ENCODE measurements at places on chromosomes 12 and 14.

DNA sequence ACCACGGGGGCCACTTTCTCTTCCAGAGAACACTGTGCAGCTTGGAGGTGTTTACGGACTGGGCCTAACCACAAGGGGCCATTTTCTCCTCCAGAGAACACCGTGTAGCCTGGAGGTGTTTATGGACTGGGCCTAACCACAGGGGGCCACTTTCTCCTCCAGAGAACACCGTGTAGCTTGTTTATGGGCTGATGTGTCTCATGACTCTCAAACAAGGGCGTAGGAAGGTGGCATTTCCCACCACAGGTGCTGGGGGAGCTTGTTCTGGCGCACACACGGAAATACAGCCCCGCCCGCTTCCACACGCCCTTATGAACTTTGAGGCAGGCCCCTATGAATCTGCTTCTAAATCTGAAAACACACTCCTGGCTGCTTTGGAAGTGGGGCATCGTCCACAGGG, 174.6 kb upstream of the SFSWAP start:
- DNase-seq, result no peak

- DNase-seq, result no peak
Measured at GRCh38 chr14:23525611-23526010, 26.0 kb downstream of the ZFHX2 start.

DNA sequence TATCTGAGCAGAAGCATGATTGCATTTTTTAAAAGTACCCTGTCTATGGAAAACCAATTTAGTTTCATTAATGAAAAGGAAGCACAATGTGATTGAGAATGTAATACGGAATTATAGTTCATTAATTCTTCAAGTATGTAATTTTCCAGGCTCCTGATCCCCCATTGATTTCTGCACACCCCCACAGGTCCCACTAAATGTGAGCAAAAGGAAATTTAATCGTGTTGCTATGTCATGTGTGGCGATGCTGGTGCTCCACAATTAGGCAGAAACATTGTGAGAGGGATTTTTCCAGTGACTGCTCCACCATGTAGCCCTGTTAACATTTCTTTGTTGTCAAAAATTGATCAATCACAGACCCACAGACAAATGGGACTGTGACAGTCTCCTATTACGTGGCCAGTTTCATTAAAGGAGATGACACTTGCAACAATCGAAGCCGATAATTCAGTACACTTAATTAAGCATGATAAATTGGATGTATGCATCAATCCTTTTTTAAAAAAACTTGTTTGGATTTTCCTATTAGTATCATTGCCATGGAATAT, 306.0 kb downstream of the NELL2 start:
- no peak for DNase-seq

DNA sequence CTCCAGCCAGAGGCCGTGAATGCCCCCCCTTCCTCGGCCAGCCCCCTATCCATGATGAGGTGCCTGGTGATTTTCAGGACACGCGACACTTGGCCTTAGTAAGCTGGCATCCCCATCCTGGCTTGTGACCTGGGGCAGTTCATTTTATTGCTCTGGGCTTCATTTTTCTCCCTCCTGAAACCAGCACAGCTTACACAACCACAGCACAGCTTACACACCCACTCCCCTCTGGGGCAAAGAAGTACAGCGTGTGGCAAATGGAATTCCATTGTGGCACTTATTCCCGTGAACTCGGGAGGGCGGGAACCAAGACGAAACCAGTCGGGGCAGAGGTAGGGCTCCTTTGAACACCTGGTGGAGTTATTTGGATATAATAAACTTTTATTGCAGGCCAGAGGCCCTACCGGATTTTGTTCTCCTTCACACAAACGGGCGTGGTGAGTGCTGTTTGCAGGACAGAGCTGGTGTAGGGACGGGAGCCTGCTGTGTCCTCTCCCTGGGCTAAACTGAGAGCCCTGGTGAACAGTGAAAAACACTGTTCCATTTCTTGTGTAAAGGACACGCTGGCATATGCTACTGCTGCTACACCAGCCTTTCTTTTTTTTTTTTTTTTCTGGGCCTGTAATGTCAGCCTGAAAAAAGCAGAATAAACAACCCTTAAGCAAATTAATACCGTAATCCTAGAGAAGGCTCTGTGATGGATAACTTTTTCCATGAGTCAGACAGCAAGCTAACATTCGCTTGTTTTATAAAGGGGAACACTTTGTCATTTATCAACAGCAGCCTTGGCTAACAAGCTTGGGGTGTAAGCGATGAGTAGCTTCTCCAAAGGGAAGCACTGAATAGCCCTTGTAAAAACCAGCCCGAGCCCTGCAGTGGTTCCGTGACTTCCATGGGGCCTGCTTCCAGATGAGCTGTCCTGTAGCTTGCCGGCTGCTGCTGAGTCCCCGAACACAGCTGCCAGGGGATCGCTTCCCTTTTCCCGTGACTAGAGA, 29.3 kb downstream of the CD9 start:
- DNase-seq, result no peak

DNA sequence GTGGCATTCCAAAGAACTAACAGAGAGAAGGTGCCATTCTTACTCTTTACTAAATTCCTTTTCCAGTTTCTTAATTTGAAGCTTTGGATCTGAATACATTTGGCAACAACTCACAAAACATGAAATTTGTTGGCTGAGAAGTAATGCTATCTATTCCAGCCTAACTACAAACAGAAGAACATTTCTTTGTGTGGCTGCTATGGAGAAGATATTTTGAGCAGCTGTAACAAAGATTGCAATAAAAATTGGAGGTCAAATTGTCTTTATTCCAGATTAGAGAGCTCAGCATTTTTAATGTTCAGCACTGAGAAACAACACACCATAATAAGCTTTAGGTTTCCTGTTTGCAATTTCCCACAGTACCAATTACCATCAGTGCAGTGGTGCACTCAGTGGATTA, 835.8 kb upstream of the FLRT2 start:
- no peak for DNase-seq

DNA sequence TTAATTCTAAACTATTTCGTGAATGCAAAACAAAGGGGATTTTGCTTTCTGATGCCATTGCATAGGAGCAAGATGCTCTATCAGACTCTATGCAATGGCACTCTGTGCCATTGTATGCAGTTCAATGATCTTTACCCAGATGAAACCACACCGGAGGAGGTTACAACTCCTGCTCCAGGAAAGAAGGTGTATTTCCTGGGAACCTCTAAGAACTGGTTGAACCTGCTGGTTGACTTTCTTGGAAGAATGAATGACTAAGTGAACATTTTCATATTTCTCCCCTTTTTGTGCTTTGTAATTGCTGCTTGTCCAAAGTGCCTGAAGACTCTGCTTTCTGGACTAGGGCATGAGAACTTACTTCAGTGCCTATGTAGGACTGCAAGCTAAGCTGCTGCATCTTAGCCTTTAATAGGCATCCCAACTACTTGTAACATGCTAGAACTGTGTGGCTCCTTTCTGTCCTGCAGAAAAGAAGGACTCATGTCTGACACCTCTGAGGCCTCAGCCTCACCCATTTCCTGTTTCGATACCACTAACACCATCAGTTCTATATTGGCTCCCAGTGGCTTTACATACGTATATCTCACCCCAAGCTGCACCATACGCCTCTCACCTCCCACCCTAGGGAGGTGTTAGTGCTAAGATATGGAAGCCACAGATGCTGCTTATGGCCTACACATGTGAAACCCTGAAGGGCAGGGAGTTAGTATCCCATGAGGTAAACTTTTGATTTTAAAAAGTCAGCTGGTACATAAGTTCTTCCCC, 193.5 kb upstream of the CNOT2 start:
- DNase-seq, result peak; percentile 5

- DNase-seq, result no peak
Measured at GRCh38 chr14:61489932-61490331, 168.6 kb downstream of the PRKCH start.

- DNase-seq, result no peak
Measured at GRCh38 chr12:58932806-58933681, 12.7 kb upstream of the LRIG3 start.

GRCh38 chr12:42985506-42985905, 396.0 kb upstream of the PRICKLE1 start:
- DNase-seq, result no peak

- no peak for DNase-seq
Measured at GRCh38 chr12:73180734-73181133, 908.6 kb downstream of the TRHDE start.

DNA sequence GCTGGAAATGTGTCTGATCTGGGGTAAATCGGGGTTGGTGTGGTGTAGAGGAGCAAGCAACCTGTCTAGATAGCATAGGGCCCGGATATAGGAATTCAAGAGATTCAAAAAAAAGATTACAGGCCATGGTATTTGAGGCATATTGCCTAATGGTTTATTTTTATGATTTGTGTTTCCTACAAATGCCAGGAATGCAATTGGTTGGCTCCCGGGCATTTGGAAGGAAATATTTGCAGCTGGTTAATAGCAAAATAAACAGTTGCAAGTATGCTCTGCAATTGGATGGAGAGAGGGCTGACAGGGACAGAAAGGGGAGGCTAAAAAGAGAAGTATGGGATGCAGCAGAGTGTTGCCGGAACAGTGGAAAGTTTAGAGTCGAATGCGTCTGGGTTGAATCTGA, 315.6 kb upstream of the ATP2B1 start:
- DNase-seq, result no peak

- DNase-seq, result no peak
Measured at GRCh38 chr14:47040550-47040949, 389.0 kb upstream of the RPL10L start.

GRCh38 chr12:27436029-27436428, 10.5 kb upstream of the SMCO2 start:
- no peak for DNase-seq

DNA sequence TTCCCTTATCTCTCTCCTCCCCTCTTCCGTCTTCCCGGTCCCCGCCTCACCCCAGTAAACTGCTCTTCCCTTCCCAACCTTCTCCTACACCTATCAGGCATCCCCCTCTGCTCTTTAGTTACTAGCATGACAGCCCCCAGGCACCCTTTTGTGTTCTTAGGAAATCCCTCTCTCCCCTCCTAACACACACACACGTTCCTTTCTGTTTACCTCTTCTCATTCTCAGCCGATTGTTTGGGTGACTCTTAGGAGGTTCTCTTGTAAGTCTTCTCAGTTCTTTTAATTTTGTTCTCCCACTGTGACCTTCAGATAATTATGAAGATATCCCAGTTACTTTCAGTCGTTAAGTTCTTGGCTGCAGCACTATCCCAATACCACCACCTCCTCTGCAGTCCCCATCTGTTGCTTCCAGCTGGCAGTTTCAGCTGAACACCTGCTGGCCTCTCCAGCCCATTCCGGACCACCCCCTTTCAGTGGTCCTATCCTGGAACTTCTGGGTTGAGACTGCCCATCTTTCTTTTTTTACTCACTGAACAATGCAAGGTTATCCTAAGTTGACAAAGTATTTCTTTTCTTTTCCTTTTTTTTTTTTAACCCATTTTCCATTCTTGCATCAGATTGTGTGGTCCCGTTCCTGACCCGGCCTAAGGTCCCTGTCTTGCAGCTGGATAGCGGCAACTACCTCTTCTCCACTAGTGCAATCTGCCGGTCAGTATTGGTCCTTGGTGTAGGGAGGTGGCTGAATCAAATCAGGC, 711 bp downstream of the MARS1 start:
- DNase-seq, result no peak

DNA sequence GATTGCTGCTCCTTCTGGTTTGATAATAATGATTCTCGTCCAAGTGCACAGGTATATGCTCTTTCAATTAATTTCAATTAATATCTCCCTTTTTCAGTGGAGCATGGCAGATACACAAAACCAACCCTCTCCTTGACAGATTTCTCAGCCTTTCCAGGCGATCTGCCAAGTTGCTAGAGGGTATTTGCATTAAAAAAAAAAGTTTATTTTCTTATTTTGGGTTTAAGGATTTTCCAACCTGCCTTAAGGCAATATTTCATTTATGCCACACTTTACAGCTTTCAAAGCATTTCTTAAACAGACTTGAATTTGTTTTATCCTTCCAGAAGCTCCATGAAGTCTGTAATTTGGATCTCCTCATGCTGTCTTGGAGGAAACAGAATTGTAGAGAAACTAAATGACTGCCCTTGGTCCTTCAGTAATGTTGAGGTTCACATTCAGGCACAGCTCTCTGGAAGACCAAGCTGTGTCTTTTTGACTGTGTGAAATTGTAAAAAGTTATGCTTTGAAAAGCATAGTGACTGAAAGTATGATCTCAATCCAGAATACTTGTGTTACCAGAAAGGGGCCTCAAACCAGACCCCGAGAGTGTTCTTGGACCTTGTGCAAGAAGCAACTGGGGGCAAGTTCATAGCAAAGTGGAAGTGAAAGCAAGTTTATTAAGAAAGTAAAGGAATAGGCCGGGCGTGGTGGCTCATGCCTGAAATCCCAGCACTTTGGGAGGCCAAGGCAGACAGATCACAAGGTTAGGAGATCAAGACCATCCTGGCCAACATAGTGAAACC, 2.3 kb downstream of the DGLUCY start:
- no peak for DNase-seq

GRCh38 chr12:120199595-120200306, 1.2 kb downstream of the RPLP0 start:
- no peak for DNase-seq

DNA sequence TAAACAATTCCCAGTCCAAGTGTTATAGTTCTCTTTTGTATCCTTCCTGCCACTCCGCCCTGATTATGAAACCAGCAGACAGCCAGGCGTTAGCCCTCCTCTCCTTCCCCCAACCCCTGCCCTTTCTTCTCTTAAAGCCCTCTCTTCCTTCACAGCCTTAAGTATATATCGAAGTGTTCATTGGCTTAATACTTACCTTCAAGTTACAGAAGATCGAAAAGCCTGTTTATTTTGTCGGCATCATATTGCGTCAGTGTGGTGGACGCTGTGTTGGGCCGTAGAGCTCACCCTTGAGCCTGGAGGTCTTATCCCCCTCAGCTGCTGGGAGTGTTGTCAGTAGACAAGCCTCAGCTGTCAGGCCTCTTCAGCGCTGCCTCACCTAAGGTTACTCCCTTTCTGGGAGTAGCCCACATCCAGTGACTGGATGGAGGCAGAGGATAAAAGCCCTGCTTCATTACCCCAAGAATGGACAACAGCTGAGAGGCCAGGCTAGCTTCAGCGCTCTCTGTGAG, 36.2 kb downstream of the CMAS start:
- no peak for DNase-seq

GRCh38 chr14:83568141-83568540, 1961.8 kb upstream of the FLRT2 start:
- DNase-seq, result no peak
